ENCODE measurements at places on chromosomes 16 and 17.

GRCh38 chr16:28596115-28596630 is 677 bp downstream of the SULT1A2 start:
- no peak for DNase-seq

DNA sequence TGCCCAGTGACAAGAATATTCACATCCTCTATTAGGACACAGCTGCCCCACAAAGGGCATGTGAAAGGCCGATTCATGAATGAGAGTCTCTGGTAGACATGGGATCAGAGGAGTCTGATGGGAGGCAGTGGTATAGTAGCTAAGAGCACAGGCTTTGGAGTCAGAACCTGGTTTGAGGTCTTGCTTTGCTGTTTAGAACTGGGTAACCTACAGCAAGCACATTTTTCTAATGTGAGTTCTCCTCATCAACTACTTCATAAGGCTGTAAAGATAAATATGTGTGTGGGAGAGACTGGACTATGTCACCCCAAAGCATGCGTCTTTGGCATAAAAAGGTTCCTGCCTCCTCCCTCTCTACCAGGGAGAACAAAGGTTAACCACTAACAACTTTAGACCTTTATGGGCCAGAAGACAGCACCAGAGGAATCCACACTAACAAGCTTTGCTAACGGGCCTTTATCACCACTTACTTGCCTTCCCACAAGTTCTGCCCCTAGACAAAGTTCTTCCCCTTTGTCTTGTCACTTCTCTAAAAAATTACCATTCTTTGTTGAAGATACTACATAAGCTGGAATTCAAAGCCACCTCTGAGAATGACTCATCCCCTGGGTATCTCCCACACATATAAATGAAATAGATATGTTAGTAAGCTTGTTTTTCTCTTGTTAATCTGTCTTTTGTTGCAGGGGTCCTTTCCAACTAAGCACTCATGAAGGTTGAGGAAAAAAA is 21.1 kb downstream of the CDR2 start:
- DNase-seq: no peak

- no peak for DNase-seq
These were observed 48.8 kb downstream of the SDK2 start for GRCh38 chr17:73595479-73595878.

- no peak for DNase-seq
These were observed 451.4 kb upstream of the CCL2 start for GRCh38 chr17:33803686-33804085.

DNA sequence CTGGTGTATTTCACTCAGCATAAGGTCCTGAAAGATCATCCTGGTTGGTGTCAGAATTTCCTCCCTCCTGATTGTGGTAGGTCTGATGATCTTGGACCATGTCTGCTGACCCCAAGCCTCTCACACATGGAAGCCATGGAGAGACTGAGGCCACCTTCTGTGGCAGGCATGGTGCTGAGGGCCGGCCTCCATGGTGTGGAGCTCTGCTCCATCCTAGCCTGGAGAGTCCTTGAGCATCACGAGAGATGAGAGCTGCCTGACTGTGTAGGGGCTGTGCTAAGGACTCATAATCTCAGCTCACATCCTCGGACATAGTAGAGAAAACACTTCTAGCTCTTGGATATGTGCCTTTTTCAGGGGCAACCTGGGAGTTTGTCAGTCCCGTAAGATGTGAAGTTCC is 40.6 kb downstream of the MPRIP start:
- no peak for DNase-seq

GRCh38 chr17:41003926-41004325 is 4.2 kb upstream of the KRTAP3-2 start:
- DNase-seq: no peak

GRCh38 chr16:56425439-56425832 is at the start of gene AMFR:
Gene AMFR (minus strand): TSS chr16:56425545. CDS start chr16:56425327, 218 bp downstream.
- DNase-seq: peak; percentile 60

DNA sequence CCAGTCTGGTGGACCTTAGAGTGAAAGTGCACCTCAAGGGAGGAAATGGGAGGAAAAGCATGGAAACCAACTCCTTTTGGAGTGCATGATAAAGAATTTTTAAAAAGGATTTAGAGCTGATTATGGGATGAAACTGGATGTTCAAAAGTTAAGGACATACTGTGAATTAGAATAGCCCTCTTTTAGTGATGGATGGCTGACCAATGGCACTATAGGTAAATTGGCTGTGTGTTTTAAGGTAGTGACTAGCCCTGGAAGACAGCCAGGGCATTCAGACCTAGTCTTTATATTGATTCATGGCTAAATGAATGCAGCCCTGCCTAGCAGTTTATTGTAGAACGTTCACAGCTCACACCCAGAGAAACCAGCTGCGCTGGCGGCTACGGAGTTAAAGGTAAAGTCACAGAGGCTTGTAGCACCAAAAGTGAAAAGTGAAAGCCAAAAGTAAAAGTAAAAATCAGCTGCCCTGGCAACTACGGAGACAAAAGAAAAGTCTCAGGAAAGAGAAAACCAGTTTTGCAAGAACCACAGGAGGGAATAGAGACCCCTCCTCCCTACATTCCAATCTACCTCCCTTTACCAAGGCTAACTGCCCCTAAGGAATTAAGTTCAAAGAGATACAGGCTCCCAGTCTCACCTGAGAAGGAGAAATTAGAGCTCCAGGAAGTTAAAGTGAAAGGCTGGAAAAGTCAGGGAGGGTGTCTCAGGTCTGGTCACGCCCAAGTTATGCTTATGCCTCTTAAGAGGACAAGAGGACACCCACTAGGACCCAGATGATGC is 21.8 kb downstream of the ACSM1 start:
- no peak for DNase-seq

DNA sequence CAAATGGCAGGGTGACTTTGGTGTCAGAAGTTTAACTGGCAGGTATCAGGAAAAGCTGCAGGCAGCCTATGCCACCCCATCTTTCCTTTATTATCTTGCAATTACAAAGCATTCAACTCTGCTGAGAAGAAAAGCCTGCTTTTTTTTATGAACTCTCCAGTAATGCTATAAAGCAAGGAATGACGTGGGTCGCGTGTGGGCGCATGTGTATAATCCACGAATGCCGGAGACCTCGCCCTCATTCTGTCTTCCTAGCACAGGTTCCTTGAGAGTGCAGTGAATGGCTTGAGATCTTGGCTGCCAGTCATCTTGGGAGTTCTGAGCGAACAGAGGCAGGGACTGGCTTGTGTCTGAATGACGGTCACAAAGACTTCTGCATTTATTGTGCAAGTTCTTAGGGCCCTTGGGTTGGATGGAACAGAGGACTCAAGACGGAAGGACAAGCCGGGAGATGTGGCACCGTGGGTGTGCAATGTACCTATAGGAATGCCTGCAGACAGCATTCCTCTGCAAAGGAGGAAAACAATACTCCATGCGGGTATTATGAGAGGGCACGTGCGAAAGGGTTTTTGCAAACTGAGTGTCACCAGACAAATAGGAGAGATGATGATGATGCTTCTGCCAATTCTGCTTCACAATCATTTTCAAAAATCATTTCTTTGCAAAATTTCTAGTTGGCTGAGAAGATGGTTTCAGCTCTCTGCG is 96.1 kb upstream of the ELAC2 start:
- DNase-seq: no peak

DNA sequence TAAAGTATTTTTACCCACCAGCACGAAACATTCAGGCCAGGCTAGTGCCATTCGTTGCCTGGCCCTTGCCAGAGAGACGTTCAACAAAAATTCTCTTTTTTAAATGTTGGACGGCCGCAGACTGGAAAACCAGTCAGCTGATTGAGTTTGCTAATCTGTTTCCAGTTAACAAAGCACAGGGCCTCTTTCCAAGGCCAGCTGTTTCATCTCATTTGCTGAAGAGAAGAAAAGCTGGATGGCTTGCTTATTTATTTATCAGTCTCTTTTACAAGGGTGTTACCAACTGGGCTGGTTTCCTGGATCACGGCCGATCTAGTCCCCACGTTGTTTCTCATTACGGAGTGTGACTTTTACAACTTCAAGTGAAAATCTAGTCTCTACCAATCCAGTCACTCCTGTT is 418.7 kb upstream of the DYNLRB2 start:
- DNase-seq: no peak

- no peak for DNase-seq
These were observed 4.2 kb downstream of the BTBD17 start for GRCh38 chr17:74357466-74357809.

DNA sequence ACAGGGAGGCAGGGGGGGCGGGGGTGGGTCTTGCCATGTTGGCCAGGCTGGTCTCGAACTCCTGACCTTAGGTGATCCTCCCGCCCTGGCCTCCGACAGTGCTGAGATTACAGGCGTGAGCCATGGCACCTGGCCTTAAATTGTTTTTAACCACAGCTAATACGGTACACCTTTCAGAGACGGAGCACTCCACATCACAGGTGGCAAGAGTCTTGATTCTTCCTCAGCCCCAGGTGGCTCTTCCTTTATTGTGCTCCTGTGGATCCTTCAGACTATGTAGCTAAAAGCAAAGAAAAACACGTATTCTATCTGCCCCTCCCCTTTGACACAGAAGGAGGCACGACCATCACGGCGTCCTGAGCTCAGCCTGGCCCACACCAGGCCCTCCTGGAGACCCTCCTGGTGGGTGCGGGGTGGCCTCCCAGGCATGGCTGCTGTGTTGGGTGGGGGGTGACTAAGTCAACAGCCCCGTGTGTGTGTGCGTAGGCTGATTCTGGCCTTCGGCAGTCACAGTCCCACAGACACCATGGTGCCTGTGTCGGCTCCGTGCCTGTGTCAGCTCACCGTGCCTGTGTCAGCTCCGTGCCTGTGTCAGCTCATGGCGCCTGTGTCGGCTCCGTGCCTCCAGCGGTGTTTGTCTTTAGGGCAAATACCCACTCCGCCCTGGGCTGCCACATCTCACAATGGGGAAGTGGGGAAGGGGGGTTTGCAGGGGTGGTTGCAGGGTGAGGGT is 10.8 kb upstream of the SECTM1 start:
- no peak for DNase-seq
